ENCODE measurements at places on chromosomes 3 and 15.

GRCh38 chr15:96585484-96586386, 255.2 kb downstream of the NR2F2 start:
- H3K36me3 ChIP-seq, result no peaks in the 10 kb centered on the region
- H3K27ac ChIP-seq, result no peak overlapping the region
- DNase-seq, result no peak
- H3K4me3 ChIP-seq, result no peak overlapping the region
- H3K27me3 ChIP-seq, result peaks cover 2% of the 10 kb centered on the region

DNA sequence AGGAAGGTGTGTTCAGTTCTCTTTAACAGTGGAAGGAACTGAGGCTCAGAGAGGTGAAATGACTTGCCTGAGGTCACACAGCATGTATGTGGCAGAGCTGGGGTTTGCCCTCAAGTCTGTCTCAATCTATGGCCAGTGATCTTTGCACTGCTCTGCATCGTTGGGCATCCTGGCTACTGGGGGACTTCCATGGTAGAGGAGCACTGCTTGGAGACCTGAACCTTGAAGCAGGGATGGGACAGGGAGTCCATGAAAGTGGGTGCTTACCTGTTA, 2.0 kb downstream of the CORO2B start:
- no peaks in the 10 kb centered on the region for H3K36me3 ChIP-seq
- H3K27ac ChIP-seq, result no peak overlapping the region
- no peak overlapping the region for H3K4me3 ChIP-seq
- no peak for DNase-seq

GRCh38 chr15:50873935-50874361, 34.5 kb upstream of the AP4E1 start:
- no peak for DNase-seq
- H3K4me1 ChIP-seq, result no peaks in the 10 kb centered on the region
- H3K36me3 ChIP-seq, result no peaks in the 10 kb centered on the region
- peaks cover 6% of the 10 kb centered on the region for H3K27me3 ChIP-seq
- H3K27ac ChIP-seq, result no peak overlapping the region
- no peak overlapping the region for H3K4me3 ChIP-seq

DNA sequence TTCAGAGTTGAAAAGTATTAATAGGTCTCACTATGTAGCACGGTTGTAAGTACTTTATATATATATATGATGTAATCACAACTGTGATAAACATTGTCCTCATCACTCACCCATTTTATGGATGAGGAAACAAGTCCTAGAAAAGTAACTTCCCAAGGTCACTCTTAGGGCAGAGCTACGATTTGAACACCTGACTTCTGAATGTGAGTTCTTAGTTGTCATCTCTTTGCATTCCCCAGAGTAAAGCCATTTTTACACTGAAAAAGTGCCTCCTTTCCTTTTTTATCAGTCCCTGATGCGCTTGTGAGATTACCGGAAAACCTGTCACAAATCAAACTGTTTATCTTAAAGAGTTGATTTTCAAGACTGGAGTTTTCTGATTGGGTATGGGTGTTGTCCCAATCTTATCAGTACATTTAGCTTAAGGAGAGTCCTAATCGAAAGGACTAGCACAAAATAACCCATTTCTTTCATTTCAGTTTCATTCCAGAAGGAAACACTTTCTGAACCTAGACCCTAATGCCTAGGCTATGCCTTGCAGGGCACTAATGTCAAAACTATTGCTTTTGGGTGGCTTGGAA, 2.3 kb upstream of the EDEM1 start:
- no peaks in the 10 kb centered on the region for H3K36me3 ChIP-seq
- H3K4me1 ChIP-seq, result peaks cover 5% of the 10 kb centered on the region
- peak overlapping the region; percentile 79 for H3K27ac ChIP-seq
- DNase-seq, result no peak
- no peaks in the 10 kb centered on the region for H3K27me3 ChIP-seq

GRCh38 chr3:18609187-18609586, 184.0 kb upstream of the SATB1 start:
- no peaks in the 10 kb centered on the region for H3K27me3 ChIP-seq
- DNase-seq, result no peak
- H3K36me3 ChIP-seq, result no peaks in the 10 kb centered on the region
- no peak overlapping the region for H3K27ac ChIP-seq
- no peak overlapping the region for H3K4me3 ChIP-seq

- peaks cover 7% of the 10 kb centered on the region for H3K36me3 ChIP-seq
- peak within 1 kb of the TSS; percentile 97 for H3K27ac ChIP-seq
- DNase-seq, result peak; percentile 96
Measured at GRCh38 chr15:78540141-78540870, at the start of gene PSMA4. PSMA4 (plus strand) TSS chr15:78540444; CDS start chr15:78541928, 1,484 bp downstream.

GRCh38 chr3:188633206-188633605, 479.2 kb downstream of the LPP start:
- no peak for DNase-seq
- H3K27me3 ChIP-seq, result no peaks in the 10 kb centered on the region
- H3K27ac ChIP-seq, result no peak overlapping the region
- H3K36me3 ChIP-seq, result peaks cover 6% of the 10 kb centered on the region
- H3K4me3 ChIP-seq, result no peak overlapping the region
- no peaks in the 10 kb centered on the region for H3K4me1 ChIP-seq

- peaks cover 3% of the 10 kb centered on the region for H3K4me1 ChIP-seq
- peak overlapping the region; percentile 48 for H3K27ac ChIP-seq
- H3K36me3 ChIP-seq, result no peaks in the 10 kb centered on the region
- no peaks in the 10 kb centered on the region for H3K27me3 ChIP-seq
- DNase-seq, result peak; percentile 81
Measured at GRCh38 chr3:122461806-122462205, 45.9 kb upstream of the WDR5B start.

DNA sequence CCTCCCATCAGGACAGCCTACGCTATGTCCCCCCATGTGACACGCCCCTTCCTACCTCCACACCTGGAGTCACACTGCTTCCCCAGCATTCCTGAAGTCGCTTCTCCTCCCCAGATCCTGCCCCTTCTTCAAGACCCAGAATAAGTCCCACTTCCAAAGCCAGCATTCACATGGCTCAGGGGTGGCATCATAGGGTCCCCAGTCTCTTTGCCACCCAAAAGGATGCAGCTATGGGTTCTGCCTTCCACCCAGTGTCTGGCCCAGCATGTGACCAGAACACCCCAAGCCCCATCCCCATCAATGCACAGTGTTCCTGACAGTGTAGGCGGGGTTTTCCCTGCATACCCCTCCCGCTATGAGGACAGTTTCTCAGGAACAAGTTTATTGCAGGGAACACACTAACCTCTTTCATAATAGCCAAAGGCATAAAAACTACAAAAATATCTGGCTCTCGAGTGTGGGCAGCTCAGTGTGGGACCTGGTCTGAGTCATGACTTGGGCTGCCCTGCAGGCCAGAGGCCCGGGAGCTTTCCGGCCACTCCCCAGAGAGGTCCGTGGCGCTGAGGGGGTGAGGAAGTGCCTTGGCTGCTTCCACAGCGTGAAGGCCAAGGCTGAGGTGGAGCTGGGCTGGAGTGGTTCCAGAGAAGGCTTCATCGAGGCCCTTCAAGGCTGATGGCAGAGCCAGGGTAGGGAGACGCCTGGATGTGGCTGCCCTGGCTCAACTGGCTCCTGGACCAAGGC, 5.8 kb downstream of the ISLR start:
- no peak for DNase-seq
- H3K4me1 ChIP-seq, result no peaks in the 10 kb centered on the region
- H3K36me3 ChIP-seq, result no peaks in the 10 kb centered on the region
- peak overlapping the region; percentile 27 for H3K27ac ChIP-seq

DNA sequence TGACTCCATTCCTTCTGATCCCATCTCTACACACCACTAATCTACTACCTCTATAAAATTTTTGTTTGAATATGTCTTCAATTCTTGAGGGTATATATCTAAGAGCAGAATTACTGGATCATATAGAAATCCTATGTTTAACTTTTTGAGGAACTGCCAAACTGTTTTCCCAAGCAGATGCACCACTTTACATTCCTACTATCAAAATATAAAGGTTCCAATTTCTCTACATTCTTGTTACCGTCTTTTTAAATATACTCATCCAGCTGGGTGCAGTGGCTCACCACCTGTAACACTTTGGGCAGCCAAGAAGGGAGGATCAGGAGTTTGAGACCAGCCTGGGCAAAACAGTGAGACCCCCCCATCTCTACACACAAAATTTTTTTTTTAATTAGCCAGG, 268.0 kb downstream of the SCAPER start:
- no peaks in the 10 kb centered on the region for H3K27me3 ChIP-seq
- no peaks in the 10 kb centered on the region for H3K4me1 ChIP-seq
- no peak overlapping the region for H3K4me3 ChIP-seq
- H3K27ac ChIP-seq, result no peak overlapping the region

GRCh38 chr15:32922541-32922940, 204.7 kb downstream of the GREM1 start:
- H3K27me3 ChIP-seq, result no peaks in the 10 kb centered on the region
- H3K4me3 ChIP-seq, result no peak overlapping the region
- no peaks in the 10 kb centered on the region for H3K4me1 ChIP-seq
- DNase-seq, result no peak
- no peak overlapping the region for H3K27ac ChIP-seq

GRCh38 chr3:124140746-124141145, 148.8 kb upstream of the ROPN1 start:
- no peaks in the 10 kb centered on the region for H3K36me3 ChIP-seq
- no peak for DNase-seq
- H3K27ac ChIP-seq, result no peak overlapping the region
- H3K4me1 ChIP-seq, result no peaks in the 10 kb centered on the region

GRCh38 chr3:86774082-86774691, 216.8 kb downstream of the VGLL3 start:
- no peaks in the 10 kb centered on the region for H3K36me3 ChIP-seq
- DNase-seq, result peak; percentile 23
- no peak overlapping the region for H3K4me3 ChIP-seq
- no peaks in the 10 kb centered on the region for H3K4me1 ChIP-seq

- no peak overlapping the region for H3K27ac ChIP-seq
- no peaks in the 10 kb centered on the region for H3K27me3 ChIP-seq
- no peaks in the 10 kb centered on the region for H3K4me1 ChIP-seq
- no peak overlapping the region for H3K4me3 ChIP-seq
- no peak for DNase-seq
Measured at GRCh38 chr3:143236226-143236964, 116.8 kb downstream of the CHST2 start.

- no peaks in the 10 kb centered on the region for H3K4me1 ChIP-seq
- no peak overlapping the region for H3K27ac ChIP-seq
- H3K27me3 ChIP-seq, result no peaks in the 10 kb centered on the region
- H3K4me3 ChIP-seq, result no peak overlapping the region
Measured at GRCh38 chr15:62334536-62334935, 169.5 kb upstream of the C2CD4B start.

DNA sequence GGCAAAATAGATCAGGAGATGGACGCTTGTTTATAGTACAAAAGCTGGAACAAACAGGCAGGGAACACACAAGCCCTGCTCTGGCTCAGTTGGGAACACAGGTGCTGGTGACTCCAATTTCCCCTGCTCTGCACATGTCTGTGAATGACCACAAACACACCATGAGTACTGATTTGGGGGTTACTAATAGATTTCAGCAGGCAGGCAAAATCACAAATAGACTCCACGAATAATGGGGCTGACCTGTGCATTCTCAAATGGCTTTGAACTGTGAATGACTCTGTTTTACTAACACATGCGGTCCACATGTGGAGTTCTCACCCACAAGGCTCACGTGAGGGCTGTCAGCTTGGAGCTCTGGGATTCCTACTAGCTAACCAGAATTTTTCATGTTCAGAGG, 3.9 kb downstream of the RTP3 start:
- no peak for DNase-seq
- no peak overlapping the region for H3K4me3 ChIP-seq
- H3K27me3 ChIP-seq, result no peaks in the 10 kb centered on the region

GRCh38 chr3:117322866-117323265, 613.3 kb downstream of the TUSC7 start:
- no peaks in the 10 kb centered on the region for H3K27me3 ChIP-seq
- H3K4me3 ChIP-seq, result no peak overlapping the region
- H3K27ac ChIP-seq, result no peak overlapping the region
- no peaks in the 10 kb centered on the region for H3K4me1 ChIP-seq
- peak; percentile 46 for DNase-seq

- DNase-seq, result peak; percentile 75
- peak overlapping the region; percentile 6 for H3K27ac ChIP-seq
- H3K36me3 ChIP-seq, result no peaks in the 10 kb centered on the region
- no peaks in the 10 kb centered on the region for H3K27me3 ChIP-seq
Measured at GRCh38 chr3:61862614-61863289, 301.4 kb downstream of the PTPRG start.

DNA sequence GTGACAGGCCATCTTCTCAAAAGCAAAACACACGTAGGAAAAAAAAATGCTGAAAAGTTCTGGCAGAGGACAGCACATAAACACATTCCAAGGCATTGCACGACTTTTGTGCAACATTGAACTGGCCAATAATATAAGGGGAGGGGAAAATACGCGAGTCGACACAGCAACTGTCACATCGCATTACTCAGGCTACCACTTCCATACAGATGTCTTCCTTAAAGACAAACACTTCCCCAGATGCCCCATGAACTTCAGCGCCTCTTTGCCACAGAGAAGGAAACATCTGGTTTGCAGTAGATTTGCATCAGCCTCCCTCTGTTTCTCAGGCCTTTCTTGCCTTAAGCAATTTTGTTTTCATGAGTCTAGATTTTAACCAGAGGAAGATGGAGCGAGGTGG, 144.4 kb upstream of the IGF1R start:
- no peak overlapping the region for H3K4me3 ChIP-seq
- no peak for DNase-seq
- no peaks in the 10 kb centered on the region for H3K4me1 ChIP-seq

Data from small intestine (tissue), 16 donors.